ENCODE measurements at places on chromosomes 2 and 18.

DNA sequence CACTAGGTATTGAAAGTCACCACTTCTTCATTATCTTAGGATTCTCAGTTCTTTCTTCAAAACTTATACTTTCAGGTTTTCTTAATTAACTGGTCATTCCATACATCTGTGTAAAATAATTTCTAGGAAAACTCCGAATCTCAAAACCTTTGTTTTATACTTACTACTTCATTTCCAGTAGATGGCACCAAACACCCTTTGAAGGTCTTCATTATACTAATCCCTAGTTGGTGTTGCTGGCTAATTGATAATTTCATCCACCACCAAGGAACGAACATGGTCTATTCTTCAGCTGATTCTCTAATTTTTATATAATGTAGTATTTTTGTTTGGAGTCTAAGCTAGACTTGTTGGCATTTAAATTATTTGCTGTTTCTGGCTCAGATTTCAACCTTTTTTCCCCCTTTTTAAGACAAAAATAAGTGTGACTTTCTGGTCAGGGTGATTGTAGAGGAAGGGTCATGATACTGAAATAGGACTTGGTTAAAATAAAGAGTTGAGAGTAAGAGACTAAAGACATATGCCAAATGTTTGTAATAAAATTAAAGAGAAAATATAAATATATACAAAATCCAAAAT lies 2.8 kb upstream of the MXD1 start:
- DNase-seq, result no peak

- no peak for DNase-seq
Observed at GRCh38 chr2:9158786-9159779, 47.5 kb upstream of the ASAP2 start.

- no peak for DNase-seq
Observed at GRCh38 chr2:219704878-219705277, 77.4 kb downstream of the SLC4A3 start.

DNA sequence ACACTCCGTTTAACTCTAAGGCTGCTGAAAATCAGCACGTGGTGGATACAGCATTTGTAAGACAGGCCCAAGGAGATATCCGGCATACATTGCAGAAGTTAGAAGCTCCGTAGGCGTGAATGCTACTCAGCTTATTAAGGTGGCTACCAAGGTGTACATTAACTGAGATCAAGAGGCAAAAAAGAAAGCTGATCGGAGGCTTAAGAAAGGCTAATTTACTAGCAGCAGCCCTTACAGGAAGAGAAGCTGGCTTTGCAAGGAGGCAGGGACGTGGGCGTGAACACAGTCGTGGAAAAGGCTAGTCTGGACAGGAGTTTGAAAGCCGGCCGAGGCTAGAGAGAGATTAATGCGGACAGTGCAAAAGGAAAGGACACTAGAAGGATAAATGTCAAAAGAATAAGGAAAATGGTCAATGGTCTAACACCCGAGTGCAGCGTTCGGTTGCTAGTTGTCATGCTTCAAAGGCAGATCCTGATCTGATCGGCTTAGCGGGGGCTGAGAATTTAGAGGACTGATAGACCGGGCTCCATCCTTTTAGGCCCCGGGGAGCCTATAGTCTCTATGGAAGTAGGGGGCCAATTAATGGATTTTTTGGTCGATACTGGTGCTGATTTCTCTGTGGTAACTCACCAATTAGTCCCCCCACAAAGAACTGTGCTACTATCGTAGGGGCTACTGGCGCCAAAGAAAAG lies 45.6 kb upstream of the SELENOI start:
- no peak for DNase-seq

GRCh38 chr2:182951948-182952663 lies 85.7 kb upstream of the FRZB start:
- DNase-seq, result no peak

GRCh38 chr2:144006139-144006538 lies 513.8 kb downstream of the ZEB2 start:
- no peak for DNase-seq

DNA sequence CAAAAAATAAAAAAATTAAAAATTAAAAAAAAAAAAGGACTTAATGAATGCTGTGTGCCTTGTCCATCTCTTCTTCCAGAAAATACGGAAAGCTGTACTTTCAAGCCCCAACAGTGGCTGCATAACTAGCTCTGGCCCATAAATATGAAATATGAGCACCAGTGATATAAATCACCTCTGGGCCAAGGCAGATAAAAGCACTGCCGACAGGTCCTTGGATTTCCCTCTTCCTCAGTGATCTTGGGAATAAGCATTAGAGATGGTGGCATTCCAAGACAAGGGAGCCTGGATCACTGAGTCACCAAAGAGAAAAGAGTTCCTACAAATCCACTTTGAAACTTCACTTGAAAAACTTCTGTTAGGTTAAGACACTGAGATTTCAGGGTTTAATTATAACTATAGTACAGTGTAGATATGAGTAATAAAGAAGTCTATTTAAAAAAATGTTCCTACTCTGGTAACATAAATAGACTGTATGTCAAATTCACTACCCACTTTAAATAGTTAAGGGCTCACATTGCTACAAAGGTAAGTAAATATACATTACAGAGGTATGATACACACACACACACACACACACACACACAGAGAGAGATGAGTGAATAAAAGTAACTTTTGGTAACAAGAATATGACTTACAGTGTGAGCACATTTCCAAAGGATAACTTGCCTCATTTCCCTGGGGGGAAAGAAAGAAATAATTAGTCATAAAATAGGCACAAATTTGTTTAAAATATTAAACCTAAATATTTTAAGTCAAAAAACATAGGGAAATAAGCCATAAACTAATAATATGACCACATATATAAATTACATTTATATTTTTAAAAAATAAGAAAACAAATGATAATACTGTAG lies 35.6 kb downstream of the PPP3R1 start:
- no peak for DNase-seq
